ENCODE measurements at places on chromosomes 2 and 18.

DNA sequence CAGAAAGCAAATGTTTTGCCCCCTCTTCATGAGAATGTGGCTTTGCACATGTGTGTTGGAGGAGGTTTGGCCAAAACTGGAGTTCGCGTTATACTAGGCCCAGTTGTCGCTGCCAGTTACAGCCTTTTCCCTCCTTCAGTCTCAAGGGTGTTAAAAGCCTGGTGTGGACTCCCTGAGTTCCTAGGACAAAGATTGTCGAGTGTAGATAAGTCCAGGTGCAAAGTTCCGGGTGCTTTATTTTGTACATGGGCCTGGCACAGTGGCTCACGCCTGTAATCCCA lies 542 bp upstream of the RNF103 start:
- no peak for DNase-seq

DNA sequence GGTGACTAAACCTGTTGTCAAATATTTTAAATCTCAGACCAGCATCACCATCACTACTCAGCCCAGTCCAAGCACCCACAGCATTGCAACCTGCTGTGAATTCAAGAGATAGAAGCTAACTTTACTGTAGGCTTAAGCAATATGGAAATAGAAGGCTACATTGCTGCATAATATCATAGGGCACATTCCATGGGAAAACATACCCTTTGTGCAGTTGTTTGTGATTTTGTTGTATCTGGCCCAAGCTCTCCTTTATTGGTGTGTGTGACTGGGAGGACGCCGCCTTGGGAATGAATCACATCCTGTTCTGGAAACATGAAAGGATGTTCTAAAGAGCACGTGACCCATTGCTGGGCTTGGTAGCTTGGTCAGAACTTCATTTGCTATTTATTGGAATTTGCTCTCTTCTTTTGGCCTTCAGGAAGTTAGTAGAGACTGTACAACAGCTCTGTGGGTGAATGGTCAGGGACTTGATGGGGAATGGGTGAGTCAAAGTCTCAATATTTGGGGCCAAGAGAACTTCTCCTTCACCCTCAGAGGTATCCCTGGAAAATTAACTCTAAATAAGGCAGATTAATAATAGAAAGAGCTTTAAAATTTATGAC lies 106.8 kb upstream of the SERPINE2 start:
- DNase-seq = no peak

DNA sequence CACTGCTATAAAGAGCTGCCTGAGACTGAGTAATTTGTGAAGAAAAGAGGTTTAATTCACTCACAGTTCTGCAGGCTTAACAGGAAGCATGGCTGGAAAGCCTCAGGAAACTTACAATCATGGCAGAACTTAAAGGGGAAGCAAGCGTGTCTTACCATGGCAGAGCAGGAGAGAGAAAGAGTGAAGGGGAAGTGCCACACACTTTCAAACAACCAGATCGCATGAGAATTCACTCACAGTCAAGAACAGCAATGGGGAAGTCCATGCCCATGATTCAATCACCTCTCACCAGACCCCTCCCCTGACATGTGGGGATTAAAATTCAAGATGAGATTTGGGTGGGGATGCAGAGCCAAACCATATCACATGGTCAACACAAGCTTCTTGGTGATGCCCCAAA lies 34.7 kb upstream of the CDK5R2 start:
- no peak for DNase-seq

GRCh38 chr2:229920011-229920641 lies 1.7 kb downstream of the TRIP12 start:
- peak; percentile 6 for DNase-seq

- DNase-seq = no peak
These were observed 8.5 kb downstream of the UXS1 start for GRCh38 chr2:106185475-106186184.

GRCh38 chr2:144027593-144027992 lies 492.3 kb downstream of the ZEB2 start:
- no peak for DNase-seq

GRCh38 chr2:241595600-241596140 lies 37.1 kb downstream of the BOK start:
- DNase-seq = no peak

- DNase-seq = no peak
These were observed 30.6 kb downstream of the SCN3A start for GRCh38 chr2:165173215-165173614.

DNA sequence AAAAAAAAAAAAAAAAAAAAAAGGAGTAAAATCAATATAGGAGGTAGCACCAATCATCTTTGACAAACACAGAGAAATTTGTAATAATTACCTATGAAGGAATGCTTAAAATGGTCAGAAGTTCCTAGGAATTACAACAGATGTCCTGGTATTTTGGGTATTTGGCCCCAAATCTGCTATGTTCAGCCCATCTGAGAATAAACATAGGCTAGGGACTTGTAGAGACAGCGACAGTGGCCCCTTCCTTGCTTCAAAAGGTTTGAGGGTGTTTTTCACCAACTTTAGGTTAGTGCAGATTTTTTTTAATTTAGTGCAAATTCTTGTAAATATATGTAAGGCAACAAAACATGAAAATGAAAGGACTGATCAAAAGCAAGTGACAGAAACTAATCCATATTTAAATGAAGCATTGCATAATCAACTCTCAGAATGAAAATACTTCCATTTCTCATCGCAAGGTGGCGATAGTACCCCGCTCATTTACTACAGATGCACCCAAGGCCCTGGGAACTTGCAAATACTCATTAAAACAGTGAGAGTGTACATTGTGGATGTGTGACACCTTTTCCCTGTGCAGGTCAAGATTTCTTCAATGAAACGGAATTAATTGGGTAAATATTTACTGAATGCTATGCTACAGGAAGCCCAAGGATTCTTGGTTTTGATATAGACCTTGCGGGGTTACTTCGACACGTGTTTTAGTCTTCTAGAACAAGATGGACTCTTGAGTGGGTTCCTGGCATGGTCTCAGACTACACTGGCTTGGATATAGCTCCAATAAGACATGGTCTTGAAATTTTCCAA lies 44.6 kb downstream of the FAM124B start:
- DNase-seq = no peak

DNA sequence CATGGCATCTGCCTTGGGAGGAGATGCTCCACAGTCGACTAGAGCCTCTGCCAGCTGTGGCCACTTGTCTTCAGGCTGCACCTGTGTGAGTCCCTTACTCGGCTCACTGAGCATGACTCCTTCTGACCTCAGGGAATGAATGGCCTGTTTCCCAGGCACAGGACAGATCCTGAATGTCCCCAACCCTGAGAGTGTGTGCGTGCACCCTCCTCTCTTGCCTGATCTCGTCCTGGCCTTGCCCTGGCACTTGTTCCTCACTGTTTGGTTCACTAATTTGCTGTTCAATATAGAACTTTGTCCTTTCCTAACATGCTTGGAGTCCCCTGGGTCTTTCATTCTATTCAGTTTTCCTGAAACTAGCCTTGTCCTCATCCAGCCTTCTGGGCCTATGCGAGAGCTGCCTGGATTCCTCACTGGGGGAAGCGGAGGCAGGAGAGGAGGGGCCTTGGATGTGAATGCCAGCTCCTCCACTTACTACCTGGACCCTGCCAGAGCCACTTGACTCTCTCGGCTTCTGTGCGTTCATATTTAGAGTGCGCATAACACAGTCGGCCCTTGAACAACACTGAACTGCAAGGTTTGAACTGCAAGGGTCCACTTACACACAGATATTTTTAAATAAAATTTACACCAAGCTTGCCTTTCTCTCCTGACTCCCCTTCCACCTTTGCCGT lies 184.8 kb downstream of the ACKR3 start:
- no peak for DNase-seq

- DNase-seq = no peak
These were observed 61.2 kb upstream of the SPP2 start for GRCh38 chr2:233989221-233989858.

- DNase-seq = no peak
These were observed 58.5 kb upstream of the MSH6 start for GRCh38 chr2:47724221-47724981.

DNA sequence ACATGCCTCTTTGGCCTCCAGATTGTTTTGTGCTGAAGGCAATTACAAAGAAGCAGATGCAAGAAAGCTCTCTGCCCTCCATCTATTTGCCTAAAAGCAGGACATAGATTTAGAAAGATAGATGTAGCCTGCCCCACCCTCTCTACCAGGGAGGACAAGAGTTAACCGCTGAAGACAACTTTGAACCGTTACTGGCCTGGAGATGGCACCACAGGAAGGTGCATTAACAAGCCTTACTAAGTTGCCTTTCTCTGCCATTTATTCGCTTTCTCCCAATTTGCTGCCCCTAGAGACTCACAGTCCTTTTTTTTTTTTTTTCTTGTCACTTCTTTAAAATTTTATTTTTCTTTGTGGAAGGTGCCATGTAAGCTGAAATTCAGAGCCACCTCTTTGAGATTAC lies 28.8 kb upstream of the RMDN2 start:
- DNase-seq = no peak

DNA sequence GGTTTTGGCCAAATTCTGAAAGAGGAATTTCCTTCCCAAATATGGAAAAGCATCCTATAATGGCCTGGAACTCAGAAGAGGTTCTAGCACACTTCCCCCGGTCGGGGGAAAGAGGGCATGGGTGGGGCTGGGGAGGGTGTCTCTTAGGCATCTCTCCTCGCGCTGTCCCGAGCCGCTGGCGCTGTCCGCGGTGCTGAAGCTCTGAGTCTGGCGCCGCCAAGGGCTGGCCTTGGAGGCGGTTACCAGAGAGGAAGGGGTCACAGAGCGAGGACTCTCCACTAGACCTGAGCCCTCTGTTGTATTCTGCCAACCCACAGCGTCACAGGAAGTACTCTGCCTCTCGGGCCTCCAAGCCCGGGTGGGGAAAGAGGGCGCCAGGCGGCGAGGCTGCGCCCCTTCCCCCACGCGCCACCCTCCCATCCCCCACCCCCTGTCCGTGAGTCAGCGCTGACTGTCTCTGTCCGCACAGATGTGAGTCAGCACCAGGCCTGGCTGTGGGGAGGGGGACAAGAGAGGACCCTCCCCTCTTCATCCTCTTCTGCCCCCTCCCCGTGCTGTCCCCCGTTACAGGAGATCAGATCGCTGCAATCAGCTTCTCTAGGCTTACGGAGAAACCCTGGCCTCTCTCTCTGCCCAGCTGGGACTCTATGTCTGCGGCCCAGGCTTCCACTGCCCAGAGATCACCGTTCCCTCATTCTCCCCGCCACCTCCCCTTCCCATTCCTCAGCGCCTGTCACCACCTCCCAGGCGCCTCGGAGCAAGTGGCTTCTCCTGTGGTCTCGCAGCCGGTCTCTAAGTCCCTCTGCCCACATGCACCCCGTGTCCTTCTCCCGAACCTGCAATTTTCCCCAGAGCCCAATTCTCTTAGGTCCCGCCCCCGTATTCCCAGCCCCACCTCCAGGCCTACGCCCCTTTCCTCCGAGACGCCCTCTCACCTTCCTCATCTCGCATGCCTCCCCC lies 779 bp downstream of the PTPRN start:
- peak; percentile 48 for DNase-seq

DNA sequence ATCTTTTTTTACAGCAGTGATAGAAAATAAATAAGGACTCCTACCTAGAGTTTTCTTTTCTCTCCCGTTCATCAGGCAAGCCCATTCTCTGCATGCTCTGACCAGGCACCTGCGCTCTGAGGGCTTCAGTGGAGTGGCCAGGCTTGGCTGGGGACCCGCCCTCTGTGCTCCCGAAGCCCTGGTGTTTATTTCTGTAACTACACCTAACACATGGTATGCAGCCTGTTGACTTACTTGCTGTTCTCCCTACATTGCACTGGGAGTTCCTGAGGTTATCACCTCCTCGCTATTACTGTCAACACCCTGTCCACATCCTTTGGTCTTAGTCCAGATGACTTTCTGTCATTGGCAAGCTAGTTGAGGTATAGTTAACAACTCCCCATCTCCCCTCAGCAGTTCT lies 317.7 kb downstream of the LPIN1 start:
- no peak for DNase-seq

DNA sequence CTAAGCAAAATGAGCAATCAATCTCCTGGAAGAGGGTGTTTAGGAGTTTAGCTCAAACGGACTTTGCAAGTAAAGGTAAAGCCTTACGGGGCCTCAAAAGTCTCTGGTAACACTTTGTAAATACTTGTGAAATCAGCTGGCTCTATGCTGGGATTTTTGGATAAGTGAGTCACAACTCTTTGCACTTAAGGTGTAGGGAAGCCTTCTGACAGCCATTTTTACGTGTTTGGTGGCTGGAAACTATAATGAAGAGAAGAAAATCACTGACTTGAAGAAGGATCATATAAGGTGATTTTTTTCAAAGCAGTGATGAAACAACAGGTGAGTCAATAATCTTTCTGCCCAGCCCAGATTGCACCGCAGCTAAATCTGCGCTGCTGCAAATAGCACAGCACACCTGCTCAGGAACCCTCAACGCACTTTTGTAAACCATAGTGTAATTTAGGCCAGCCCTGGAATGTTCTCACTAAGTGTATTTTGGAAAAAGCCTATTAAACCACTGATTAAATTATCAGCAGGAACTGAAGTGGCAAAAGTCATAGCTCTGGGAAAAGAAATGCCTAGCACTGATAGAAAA lies 218.8 kb downstream of the AGPS start:
- DNase-seq = no peak

DNA sequence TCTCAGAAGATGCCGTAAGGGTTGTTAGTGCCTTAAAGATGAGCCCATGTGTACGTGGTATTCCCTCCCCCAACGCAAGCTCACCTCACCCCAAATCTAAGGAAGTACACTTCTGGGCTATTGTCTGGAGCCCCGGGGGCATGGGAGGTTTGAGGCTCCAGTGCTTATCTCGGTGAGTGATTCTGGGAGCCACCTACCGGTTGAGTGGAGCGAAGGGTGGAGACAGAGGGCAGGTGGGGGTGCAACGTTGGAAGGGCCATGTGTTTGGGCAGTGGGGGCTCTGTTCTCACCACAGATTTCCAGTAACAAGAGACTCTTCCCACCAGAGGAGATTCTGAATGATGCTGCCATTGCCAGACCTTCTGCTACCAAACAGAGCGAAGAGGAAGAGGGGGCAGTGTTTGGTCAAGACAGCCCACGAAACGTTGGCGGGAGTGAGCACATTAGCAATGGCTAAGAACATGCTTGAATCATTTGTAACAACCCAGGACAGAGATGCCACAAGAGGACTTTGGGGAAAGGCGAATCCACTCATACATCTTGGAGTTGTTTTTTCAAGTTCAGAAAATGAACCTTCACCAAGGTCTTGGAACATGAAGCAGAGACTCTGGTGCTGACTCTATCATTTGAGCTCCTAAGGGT lies 38.7 kb downstream of the TWIST2 start:
- no peak for DNase-seq

DNA sequence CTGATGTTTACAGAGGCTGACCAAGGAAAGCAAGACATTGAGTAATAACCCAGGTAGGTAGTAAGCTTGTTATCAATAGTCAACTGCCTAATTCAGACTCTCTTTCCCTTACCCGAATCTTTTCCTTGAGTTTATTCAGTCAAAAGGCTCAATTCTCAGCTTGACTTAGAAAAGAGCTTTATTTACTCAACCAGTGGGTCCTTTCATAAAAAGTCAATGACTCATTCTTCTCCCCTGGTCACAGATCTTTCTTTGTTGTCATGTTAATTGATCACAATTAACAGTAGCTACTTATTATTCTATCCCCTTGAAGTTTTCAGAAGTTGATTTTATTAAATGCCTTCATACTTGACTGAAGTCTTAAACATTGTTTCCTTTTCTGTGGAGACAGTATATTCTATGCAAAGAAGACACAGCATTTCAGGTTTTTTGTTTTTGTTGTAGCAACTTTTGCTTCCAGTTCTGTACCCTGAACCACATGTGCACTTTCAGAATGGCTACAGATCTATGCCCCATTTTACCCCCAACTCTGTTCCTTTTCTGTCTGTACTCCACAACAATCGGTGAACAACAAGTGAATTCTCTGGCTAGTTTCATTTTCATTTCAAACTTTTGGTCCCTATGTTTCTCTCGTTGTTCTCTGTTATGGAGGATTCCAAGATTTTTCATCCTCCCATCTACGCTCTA lies 428.3 kb downstream of the NCKAP5 start:
- DNase-seq = no peak
